AG04450 (cell line): ENCODE measurements at places on chromosomes 2 and 18. TPM values are rescaled to one million over a fixed set of nuclear protein-coding genes. Genes with fewer than 3 reads are reported as not detected.

- no peak for DNase-seq
Observed at GRCh38 chr18:59912007-59912550, 12.3 kb downstream of the PMAIP1 start.

- no peak for DNase-seq
Observed at GRCh38 chr2:63893163-63893562, 51.5 kb downstream of the UGP2 start.

QPCT gene
- 8.3 and 11.2 TPM in 2 replicates for polyA plus RNA-seq

INPP5D gene
- 0.43 and 0.84 TPM in 2 replicates for polyA plus RNA-seq

ACVR2A gene
- 3.3 and 5.1 TPM in 2 replicates for polyA plus RNA-seq

UCN gene
- polyA plus RNA-seq = 0.40 TPM in 1 of 2 replicates, not detected in the other
